ENCODE measurements at places on chromosomes 2 and 18. TPM values are rescaled to one million over a fixed set of nuclear protein-coding genes. Genes with fewer than 3 reads are reported as not detected.

- no peak for DNase-seq
These were observed 182.7 kb downstream of the UXS1 start for GRCh38 chr2:106011380-106011779.

DNA sequence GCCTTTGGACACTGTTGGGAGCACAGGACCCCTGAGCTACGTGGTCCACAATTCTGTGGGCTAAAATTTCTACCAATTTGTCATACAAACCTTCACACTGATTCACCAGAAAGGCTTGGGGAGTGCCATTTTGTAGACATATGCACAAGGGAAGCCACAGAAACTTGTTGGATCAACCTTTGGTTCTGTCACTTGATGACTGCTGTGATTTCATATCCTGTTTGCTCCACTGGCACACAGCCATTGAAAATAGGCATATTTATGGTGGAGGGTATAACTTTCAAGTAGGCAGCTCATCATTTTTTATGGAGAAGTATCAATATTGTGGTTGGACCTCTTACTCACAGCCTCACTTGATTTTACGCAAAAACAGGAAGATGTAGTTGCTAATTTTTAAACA lies 10.5 kb downstream of the NAPG start:
- peak; percentile 44 for DNase-seq

DNA sequence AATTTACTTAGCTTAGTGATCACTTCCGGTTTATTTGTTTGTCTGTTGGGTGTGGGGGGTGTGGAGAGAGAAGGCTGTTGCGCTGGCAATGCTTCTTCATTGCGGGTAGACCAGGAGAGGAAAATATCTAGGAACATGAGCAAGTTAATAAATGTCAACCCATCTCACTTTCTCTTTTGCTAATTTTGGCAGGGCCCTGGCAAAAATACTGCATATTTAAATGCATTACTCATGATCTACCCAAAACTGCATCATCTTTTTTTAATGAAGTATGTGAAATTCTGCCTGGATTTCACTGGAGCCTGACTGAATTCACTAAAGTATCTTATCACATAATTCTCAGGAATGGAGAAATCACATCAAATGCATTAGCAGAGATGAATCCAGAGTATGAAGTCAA lies 1131.0 kb upstream of the NXPH2 start:
- DNase-seq: no peak

DNA sequence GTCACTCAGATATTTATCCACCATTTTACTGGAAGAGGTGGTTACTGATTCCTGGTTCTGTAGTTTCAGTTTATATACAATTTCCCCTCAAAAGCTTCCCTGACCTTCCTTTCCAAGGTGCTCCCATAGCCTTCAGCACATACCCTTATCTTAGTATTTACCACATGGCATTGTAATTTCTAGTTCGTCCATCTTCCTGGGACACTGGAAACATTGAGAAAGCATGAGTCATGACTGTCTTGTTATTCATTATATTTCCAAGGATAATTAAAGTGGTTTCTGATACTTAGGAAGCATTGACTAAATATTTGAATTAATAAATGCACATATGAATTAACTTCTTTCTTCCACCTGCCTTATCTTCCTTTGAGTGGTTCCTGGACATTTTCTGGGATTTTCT lies 203.8 kb downstream of the ETAA1 start:
- DNase-seq: no peak

- no peak for DNase-seq
These were observed 11.1 kb upstream of the SLC4A10 start for GRCh38 chr2:161613161-161613560.

DNA sequence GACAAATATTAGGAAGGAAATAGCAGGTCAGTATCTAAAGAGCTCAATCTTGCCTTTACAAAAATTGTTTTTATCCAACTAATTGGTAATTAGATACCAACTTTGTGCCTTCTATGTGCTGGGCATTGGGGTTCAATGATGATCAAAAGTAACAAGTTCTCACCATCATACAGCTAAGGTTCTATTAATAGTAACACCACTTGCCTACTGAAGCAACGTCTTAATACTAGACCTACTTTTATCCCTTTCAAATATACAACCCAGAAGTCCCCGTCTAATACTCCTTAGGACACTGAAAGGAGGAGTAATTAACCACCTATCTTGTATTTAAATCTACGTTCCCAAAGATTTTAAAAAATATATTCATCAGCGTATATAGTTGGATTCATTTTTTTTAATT lies 59.3 kb downstream of the GRB14 start:
- no peak for DNase-seq

DNA sequence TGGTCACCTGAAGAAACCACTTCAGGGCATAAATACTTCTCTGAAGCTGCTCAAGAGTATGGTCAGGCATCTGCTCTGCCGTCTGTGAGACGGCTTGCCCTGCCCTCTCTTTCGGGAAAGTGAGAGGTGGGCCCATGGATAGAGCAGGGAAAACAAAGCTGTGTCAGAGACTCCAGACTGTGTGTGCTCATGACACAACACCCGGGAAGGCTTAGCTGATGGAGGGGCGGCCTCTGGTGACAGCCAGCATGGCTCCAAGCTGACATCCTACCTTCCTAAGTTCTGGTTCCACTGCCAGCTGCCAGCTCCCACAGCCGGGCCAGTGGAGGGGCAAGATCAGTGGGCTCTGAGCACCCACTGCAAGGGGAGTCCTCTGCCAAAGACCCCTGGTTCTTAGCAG lies 215.3 kb downstream of the ANKRD30B start:
- no peak for DNase-seq

GRCh38 chr2:6667326-6667725 lies 198.4 kb downstream of the CMPK2 start:
- DNase-seq: no peak

DNA sequence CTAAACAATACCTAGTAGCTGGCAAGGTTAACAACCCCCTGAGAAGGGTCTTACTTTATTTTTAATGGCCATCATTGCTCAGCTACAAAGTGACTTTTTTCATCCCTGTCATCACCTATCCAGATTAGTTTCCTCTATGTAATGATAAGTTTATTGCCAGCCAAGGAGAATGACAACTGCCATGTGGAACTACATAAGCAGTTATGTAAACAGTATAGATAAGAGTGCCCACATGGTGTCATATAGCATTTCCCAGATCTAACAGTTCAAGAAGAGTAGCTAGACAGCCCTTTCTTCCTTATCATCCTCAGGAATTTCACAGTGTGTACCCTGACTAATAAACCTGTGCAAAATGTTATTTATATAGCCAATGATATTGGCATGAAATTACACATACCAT lies 240.2 kb upstream of the PIK3C3 start:
- no peak for DNase-seq

DNA sequence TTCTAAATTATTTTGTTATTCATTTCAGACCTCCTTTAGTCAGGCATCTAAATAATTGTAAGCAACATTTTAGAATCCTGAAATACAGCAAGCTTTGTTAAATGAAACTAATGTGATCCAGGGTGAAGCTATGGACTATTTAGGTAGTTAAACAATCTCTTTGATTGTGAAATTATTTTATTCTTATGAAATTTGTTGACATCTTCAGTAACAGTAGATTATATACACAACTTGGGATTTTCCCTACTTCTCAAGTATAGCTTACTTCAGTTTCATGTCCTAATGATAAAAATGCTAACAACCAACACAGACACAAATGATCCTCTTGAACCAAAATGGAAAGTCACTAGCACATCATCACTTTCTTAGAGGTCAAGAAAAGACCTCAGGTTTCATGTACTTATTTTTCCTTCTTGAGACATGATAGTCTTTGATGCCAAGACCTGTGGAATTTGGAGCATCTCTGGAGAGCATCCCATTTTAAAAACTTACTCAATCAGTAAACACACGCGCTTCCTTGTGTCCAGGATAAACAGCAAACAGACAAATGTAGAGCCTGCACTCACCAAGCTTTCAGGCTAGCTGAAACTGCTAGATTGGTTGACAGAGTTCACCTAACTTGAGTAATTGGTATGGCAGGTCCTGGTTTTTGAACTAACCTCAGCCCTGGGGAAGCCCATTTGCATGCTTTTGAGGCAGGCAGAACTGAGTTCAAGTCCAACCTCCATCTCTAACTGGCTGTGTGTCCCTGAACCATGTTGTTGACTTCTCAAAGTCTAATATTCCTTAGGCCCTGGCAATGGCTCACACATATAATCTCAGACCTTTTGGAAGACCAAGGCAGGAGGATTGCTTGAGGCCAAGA lies 47.8 kb downstream of the KCTD18 start:
- DNase-seq: no peak

GRCh38 chr2:9527995-9528787 lies 27.4 kb downstream of the ADAM17 start:
- no peak for DNase-seq

CPO gene
- total RNA-seq: not detected

ECEL1 gene
- total RNA-seq: not detected

LHCGR gene
- not detected for total RNA-seq
